ENCODE measurements at places on chromosomes 2 and 18.

GRCh38 chr2:86371527-86371926, 34.1 kb upstream of the REEP1 start:
- no peak for DNase-seq

GRCh38 chr18:57534511-57534909, 52.0 kb downstream of the FECH start:
- no peak for DNase-seq

GRCh38 chr2:75569546-75569945, 8.8 kb upstream of the EVA1A start:
- no peak for DNase-seq

DNA sequence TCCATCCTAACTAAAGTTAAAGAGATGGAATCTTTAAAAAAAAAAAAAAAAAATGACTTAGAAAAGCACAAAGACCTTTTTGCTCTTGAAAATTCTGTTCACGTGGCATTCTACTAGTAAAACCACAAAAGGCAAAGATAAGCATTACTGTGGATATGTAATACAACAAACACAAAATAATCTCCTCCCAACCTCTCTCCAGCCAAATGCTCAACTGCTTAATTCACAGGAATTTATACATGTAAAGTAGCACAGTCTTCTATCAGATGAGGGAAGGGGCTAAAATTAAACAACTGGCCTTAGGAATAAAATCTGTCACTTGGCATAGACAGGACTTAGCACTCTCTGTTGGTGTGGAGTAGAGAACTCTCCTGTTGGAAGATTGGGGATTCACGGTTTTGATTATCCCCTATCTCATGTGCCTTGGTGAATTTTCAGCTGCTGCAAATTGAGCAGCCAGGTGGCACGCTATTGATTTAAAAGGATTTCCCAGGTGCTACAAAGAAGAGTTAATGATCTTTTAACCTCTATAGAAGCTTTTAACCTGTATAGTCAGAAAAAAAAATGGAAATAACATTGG, 57.4 kb downstream of the ATIC start:
- no peak for DNase-seq

DNA sequence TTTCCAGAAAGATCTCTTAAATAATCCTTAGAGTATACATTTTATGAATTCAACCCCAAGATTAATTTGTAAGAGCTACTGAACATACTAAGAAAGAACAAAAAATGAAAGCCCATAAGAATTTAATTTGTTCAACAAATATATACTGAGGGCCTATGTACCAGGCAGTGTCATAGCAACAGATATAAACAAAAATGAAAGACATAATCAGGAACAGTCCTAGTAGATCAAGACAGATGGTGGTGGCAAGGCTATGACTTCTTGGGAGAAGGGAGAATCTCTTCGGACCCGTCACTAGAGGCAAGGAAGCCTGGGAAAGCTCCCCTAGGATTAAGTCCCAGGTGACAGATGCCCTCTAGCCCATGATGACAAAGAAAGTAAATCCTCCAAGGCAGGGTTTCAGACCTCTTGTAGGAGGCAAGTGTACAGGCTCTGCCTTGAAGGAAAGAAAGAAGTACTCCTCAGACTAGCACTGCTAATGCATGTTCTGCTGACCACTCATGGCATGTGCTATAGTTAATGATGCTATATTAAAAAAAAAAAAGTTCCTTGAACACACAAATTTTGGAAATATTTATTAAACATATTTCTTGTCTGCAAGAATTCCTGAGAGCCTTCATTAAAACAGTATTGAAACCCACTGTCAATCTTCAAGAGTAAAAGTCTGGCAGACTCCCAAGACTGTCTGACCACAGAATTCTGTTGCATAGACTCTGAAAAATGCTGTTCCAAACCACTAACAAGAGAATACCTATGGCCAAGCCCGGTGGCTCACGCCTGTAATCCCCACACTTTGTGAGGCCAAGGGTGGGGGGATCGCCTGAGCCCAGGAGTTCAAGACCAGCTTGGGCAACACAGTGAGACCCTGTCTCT, 31.5 kb downstream of the NOL10 start:
- DNase-seq: peak; percentile 51

DNA sequence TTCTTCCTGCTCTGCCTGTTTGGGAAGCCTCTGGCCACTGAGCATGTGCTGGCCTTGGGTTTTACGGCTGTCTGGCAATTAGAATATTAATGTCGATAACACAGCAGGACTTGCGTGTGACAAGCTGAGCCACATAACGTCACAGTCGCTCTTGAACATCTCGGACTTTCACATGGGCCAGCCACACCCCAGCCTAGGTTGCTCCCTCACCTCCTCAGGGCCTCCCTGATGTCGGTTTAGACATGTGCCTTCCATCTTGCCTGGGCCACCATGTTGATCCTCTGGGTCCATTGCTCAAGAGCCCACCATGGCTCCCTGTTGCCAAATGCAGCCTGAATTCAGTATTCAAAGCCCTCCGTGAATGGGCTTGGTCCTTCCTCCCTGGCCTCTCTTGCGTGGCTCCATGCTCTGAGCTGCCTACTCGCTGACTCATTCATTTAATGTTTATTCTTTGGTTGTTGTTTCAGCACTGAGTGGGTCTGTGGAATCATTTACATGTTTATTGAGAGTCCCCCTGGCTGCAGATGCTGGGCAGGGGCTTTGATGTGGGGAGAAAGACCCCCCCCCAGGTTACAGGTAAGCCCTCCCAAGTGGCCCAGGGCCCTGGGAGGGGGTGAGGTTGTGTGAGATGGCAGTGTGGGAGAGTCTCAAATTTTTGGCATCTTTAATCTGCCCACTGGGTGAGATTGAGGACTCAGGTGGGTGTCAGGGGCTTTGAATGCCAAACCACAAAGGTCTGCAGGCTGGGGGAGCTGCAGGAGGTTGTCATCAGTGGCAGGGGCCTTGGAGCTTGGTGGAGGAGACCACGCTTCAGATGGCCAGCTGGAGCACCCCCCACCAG, 62.0 kb downstream of the ODC1 start:
- no peak for DNase-seq

DNA sequence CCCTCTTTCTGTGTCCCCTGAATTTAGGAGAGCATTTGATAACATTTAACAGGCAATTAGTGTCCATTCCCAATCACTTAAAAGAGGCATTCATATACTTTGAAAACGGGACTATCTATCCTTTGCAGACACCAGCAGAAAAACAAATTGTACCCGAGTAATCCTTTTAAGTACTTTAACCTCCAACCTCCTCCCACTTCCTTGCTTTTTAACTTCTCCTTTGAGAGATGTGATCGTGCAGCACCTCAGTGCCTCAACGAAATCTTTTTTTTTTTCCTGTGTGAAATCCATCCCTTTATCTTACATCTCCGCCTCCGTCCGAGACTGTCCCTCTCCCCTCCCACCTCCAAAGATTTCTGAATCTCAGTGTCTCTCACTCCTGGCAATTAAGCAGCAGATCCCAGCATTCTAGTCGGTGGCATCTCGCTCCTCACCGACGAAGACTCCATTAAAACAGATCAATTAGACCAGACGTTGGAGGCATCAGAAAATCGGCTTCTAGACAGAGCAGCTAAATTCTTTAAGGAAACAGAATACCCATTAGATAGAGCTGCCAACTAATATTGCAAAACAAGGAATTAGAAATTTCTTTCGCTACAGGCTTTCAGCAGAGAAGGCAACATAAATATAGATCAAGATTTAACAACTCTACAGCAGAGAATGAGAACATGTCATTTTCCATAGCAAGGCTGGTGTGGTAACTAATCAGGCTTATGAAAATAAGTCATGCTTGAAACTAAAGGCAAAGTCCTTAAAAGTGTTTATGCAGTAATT, 1.9 kb upstream of the TMEFF2 start:
- DNase-seq: no peak

DNA sequence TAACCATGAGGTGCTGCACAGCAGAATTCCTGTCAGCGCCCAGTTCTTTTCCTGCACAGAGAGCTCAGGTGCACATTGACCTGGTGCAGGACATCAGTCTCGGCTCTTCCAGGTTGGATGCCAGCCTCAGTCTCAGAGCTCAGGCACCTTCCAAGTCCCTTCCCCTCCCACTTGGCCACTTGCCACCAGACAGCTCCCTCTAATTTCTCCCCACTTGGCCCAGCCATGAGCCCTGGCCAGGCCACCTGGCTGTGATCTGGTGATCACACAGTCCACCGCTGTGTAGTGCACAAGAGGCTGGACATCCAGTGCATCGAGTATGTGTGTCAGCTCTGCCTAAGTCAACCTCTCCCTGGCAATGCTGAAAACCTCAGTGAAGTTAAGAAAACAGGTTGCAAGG, 336.6 kb upstream of the MYT1L start:
- DNase-seq: no peak

DNA sequence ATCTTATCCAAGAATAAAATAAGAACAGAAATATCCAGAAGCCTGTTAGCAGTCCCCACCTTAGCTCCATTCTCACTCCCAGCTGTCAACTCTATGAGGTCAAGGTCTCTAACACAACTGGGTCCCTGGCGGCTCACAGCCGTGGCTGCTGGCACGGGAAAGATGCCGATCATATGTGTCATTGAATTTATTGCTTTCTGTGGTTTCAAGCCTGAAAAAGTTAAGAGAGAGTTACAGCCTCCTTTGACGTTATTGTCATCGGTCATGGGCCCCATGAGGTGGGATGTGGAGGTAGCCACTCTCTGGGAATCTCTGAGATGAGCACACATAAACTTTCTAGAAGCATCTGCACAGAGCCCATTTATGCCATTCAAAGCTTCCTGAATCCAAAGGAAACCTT, 28.7 kb upstream of the CABLES1 start:
- DNase-seq: no peak

DNA sequence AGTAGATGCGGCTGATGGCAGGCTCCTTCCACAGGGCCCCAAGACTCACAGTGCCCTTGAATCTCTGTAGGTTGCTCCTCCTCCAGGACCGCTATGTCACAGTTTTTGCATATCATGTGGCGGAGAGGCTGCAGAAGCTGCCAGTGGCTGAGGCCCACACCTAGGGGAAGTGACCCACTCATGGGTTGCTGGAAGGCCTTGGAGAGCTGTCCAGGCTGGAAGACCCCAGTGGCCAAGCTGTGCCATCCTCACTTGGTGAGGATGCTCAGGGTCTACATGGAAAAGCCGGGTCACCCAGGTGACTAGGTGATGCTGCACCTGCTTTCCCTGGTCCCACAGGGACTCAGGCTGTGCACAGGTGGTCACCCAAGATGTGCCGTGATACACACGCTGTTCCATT, 90.6 kb downstream of the SEPTIN10 start:
- DNase-seq: no peak

- no peak for DNase-seq
Observed at GRCh38 chr18:57210107-57210715, 63.3 kb downstream of the BOD1L2 start.

GRCh38 chr2:71746946-71747501, 293.7 kb downstream of the DYSF start:
- no peak for DNase-seq

- no peak for DNase-seq
Observed at GRCh38 chr18:47404845-47405244, 153.4 kb upstream of the SKOR2 start.

DNA sequence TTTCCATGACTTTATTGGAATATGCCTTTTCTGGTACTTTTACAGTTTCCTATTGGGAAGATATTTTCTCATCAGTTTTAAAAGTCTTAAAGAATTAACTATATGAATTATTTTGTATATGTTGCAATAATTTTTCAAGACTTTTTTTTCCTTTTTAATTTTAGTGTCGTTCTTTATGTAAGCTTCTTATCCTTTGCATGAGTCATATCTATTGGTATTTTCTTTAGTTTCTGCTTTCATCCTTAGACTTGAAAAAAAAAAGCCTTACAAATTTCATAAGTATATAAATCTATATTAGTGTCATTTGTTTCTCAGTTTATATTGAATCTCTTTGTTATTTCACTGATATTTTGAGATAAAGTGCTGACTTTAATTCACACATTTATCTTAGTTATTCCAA, 94.9 kb downstream of the DSEL start:
- no peak for DNase-seq

DNA sequence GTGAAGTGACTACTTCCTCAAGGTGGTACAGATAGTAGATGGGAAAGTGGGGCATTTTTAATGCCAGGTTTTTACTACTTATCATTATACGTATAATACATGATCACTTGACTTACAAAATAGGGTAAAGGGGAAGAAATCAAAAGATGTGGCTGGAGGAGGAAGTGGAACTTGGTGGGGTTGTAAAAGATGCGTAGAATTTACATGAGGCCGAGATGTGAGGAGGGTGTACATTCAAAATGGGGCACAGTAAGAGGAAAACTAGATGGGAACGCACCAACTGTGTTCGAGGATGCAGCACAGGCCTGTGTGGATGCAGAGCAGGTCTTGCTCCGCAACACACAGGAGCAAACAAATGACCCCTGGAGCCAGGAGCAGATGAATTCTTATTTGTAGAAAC, 403.3 kb downstream of the TXNL1 start:
- DNase-seq: no peak

DNA sequence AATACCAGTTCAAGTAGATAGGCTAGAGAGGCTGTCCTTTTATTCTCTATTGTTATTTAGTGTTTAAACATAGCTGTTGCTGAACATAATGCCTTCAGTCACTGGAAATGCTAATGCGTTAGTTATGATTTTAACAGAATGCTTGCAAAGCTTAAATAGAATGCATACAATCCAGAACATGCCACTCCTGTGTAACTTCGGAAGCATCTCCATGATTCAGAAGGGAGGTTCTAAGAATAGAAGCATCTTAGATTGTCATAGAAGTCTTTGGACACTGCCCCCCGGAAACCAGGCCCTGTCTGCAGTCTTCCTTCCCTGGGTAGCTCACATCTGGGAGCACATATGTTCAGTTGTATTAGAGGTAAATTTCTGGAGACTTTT, 73.2 kb downstream of the ZNF532 start:
- DNase-seq: no peak

Data from D721Med (cell line).